ENCODE measurements at places on chromosomes 4 and X. TPM values are rescaled to one million over a fixed set of nuclear protein-coding genes. Genes with fewer than 3 reads are reported as not detected.
A peak's percentile ranks its signal among the peaks of the same experiment; 100 is the strongest.

The NSG1 gene
- 17.6 TPM for total RNA-seq

The DUX4 gene
- total RNA-seq: 2.4 TPM

The SSX2B gene
- total RNA-seq: not detected

The RELL1 gene
- total RNA-seq: 62.6 TPM

The SMPX gene
- 0.72 TPM for total RNA-seq

The ENAM gene
- total RNA-seq: 1.4 TPM

DNA sequence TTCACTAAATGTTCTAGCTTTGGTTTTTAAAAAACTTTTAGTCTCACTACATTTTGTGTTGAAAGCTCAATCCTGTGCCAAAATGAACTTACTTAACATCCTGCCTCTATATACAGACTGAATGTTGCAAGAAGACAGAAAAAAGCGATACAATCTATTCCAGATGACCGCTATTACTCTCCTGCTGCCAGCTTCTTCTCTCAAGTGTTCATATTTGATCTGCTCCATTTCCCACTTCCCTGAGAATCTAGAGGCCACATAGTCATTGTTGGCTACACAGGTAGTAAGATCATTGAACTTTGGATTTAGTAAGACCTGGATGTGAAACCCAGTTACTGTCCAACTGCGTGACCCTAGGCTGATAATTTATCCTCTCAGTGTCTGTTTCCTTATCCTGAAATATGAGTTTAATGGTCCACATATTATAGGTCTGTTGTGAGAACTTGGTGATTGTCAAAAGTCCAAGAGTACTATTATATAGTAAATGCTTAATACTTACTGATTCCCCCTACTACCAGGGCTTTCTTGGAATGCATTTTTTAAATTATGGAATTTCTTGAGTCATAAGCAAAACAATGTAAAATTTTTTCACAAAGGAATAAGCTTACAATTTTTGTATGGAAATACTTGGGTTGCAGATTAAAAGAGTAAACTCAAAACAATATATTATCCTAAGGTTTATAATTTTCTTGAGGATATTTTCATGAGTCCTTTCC is 976.8 kb upstream of the ADGRL3 start:
- peak; percentile 63 for DNase-seq

GRCh38 chrX:85223359-85223758 is 20.2 kb downstream of the SATL1 start:
- DNase-seq: no peak

DNA sequence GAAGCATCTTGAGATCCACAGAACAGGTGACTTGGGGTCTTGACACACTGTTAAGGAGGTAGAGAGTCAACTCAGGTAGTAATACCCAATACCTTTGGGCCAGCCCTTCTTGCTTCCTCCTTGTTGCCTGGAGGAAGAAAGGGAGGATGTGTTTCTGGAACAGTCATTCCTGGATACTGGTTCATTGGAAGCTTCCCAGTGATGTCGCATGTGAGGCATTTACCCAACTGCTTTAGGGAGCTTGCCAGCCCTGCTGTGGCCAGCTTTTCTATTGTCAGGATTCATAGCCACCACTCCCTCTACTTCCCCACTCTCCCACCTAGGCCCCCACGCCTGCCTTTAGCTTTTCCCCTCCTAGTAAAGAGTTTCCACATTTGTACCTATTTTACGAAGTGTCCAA is 310.3 kb upstream of the PRPS2 start:
- DNase-seq: no peak

- no peak for DNase-seq
These were observed 5.3 kb upstream of the CXorf38 start for GRCh38 chrX:40652664-40653063.

DNA sequence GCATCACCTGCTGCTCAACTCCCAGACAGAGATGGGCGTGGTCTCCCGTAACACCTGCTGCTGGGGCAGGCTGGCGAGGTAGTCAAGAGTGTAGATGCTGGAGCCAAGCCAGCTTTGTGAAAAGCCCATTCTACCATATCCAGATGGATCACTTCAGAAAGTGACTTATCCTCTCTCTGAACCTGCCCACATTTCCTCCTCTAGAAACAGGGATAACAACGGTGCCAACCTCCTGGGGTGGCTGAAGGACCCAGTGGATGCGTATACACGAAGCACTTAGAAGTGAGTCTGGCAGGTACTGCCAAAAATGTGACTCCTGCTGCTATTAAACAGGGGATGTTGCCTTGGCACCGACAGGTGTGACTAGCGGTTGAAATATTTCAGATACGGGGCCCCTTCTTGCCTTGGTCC is 95.8 kb downstream of the SORBS2 start:
- DNase-seq: no peak

DNA sequence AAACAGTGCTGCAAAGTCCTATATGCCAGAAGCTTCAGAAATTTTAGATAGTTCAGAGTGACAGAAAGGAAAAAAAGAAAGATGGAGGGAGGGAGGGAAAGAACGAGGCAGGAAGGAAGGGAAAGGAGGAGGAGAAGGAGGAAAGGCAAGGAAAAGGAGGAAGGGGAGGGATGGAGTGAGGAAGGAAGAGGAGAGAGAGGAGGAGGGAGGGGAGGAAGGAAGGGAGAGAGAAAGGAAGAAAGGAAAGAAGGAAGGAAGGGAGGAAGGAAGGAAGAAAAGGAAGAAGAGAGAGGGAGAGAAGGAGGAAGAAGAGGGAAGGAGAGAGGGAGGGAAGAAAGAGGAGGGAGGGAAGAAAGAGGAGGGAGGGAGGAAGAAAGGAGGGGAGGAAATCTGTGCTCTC is 42.4 kb upstream of the FHL1 start:
- no peak for DNase-seq
